BJ (cell line): ENCODE measurements at places on chromosomes 12 and 14. TPM values are rescaled to one million over a fixed set of nuclear protein-coding genes. Genes with fewer than 3 reads are reported as not detected.

DNA sequence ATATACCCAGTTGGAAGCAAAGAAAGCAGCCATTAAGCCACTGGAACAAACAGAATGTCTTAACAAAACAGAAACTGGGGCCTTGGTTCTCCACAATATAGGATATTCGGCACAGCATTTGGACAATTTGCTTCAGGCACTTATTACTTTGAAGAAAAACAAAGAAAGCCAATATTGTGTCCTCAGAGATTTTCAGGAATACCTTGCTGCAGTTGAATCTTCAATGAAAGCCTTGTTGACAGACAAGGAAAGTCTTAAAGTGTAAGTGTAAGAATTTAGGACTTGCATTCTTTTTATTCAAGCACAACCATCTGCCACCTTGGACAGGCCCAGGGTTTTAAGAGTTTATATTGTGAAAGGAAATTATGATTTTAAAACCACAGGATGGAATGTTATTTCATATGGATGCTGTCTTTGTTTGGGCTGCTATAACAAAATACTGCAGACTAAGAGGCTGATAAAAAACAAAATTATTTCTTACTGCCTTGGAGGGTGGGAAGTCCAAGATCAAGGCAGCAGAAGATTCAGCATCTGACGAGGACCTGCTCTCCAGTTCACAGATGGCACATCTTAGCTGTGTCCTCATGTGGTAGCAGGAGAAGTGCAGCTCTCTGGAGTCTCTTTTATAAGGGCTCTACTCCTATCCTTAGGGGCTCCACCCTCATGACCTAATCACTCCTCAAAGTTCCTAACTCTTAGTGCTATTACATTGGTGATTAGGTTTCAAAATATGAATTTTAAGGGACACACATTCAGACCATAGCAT, 197.0 kb downstream of the SYNE2 start:
- DNase-seq: no peak

DNA sequence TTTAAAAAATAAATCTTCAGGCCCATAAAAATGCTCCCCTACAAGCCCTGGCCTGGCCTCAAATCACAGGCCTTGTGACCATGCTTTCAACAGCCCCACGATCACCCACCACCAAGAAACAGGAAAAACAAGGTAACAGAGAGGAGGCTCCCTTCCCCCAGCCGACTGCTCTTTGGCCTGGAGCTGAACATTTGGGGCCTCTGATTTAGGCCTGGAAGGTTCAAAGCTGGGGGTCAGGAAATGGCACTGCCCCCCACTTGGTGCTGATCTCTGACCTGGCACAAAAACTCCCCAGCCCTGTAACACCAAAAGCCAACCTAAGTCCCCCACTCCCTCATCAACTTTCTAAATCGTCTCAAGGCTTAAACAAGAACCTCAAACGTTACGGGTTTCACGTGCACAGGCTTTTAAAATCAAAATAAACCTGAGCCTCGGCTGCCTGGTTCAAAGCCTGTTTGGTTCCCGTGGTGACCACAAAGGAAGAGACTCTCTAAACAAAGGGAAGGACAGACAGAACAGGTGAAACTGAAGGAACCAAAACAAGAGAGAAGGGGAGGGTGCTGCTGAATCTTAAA, 9.0 kb downstream of the ACTN1 start:
- no peak for DNase-seq

Gene ZNF891
- polyA plus RNA-seq: 0.21 and 0.47 TPM in 2 replicates

Gene ASIC1
- 4.9 and 7.0 TPM in 2 replicates for polyA plus RNA-seq

Gene RBP5
- not detected in 2 replicates for polyA plus RNA-seq
